ENCODE measurements at places on chromosomes 4 and X.

DNA sequence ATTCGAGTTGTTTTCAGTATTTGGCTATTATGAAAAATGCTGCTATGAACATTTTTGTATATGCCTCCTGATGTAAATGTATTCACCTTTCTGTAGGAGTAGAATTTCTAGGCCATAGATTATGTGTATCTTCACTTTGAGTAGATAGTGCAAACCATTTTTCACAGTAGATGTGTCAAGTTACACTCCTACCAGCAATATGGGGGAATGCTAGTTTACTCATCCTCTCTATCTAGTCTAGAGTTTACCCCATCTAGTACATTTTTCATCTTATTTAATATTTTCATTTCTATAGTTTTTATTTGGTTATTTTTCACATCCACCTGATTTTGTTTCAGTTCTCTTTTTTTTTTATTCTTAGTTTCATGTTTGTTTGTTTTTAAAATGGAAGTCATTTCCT lies 59.0 kb downstream of the GK start:
- DNase-seq: no peak

DNA sequence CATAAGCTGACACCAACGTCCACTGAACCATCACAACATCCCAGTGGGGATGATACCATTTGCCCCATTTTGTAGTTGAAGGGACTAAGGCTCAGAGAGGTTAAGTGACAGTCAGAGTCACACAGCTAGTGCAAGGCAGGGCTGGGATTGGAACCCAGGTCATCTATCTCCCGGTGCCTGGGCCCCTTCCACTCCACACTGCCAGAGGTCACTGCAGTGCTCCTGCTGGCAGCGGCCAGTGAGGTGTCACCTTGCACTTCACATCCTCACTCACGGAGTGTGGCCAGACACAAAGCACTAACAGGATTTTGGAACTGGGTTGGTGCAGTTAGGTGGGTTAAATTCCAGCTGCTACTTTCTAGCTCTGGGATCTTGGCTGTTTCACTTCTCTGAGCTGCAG lies 118.7 kb downstream of the ENPP6 start:
- DNase-seq: no peak

DNA sequence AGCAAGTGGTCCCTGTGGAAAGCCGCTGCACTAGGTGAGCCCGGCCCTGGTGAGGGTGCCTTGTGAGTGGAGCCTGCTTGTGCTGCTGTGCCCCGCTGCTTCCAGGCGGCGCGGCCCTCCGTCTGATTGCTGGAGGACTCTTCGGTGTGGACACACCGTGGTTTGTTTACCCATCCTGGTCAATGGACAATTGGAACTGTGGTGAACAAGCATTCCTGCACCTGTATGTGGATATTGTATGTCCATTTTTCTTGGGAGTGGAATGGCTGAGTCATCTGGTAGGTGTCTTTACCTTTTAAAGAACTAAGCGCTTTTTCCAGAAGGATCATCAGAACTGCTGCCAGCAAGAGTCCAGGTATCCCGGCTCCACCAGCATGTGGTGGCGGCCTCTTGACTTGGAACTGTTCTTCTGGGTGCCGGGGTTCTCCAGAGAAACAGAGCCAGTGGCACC lies 15.6 kb downstream of the MAEA start:
- no peak for DNase-seq

DNA sequence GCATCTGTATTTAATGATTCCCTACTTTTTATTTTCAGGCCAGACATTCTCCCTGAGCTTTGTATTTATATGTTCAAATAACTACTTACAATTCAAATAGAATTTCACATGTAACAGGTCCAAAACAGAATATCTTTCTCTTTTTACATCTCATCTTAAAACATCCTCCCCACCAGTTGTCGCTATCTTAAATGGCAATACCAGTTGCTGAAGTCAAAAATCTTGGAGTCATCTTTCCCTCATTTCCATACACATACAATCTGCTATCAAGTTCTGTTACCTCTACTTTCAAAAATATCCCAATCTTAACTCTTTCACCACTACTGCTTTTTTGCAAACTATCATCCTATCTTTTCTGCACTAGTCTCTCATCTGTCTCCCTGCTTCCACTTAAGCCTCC lies 330.5 kb downstream of the STPG2 start:
- no peak for DNase-seq
